ENCODE measurements at places on chromosomes 6 and 20.

- DNase-seq: no peak
These were observed 38.5 kb downstream of the SIM1 start for GRCh38 chr6:100426241-100426640.

DNA sequence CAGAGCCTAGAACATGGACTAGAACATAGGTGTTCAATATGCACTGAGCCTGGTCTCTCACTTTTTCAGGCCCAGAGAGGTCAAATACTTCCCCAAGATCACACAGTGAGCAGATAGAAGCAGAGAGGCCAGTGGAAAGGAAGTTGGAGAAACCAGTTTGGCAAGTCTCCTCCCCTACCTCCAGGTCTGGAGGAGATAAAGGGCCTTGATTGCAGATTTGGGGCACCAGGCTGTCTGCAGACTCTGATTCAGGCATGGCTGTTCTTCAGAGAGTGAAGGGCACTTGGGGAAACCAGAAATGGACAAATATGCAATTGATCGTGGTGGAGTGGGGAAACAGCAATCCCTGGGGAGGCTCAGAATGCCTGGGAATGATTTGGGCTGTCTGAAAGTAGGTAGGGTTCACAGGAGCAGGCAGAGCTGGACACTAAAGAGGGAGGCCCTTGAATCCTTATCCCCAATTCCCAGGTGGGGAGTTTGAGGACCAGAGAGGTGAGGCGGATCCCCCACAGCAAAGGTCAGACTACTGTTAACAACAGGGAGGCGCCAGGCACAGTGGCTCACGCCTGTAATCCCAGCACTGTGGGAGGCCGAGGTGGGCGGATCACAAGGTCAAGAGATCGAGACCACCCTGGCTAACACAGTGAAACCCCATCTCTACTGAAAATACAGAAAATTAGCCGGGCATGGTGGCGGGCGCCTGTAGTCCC is 2.3 kb downstream of the PEDS1 start:
- no peak for DNase-seq

DNA sequence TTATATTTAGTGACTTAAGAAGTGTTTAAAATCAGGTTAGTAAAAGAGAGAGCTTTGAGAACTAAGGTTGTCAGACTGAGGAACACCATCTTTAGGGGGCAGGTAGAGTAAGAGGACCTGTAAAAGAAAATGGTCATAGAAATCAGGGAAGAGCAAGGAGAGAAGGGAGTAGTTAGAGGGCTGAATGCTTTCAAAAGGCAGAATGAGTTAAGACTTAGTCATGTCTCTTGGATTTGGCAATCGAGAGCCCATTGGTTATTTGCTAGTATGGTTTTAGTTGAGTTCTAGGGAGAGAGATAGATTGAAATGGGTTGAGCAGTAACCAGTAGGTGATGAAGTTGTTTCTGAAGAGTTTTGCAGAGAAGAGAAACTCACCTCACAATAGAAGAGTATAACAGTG is 51.1 kb downstream of the RALGAPB start:
- no peak for DNase-seq

GRCh38 chr20:1203630-1204029 is 376 bp downstream of the C20orf202 start:
- DNase-seq: no peak

DNA sequence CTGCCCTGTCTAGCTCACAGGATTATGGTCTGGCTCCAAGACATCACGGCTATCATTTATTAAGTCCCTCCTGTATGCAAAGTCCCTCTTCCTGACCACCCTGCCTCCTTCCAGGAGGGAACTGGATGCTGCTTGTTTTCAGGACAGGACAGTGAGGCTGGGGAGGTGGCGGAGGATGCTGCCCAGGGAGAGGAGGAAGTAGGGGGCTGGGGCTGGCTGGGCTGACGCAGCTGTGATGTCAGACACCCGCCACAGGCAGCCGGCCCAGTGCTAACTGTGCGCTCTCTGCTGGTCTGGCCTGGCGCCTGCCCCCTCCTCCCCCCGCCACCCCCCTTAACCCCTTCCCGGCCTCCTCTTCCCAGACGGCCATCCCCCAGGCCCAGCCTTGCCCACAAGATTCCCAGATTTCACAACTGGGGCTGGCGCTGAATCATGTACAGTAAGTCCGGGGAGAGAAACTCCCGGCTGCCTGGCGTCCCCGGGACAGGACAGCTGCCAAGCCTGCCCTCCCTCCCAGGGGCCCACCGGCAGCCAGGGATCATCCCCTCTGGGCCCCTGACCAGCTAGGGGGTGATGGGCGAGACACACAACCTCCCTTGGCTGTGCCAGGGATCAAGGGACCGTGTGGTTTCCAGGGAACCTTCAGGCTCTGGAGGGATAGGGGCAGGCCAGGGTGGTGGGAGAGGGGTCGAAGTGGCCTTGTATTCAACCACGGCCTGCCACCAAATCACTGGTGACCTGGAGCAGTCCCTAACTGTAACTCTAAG is 118.1 kb downstream of the CEBPB start:
- peak; percentile 100 for DNase-seq

DNA sequence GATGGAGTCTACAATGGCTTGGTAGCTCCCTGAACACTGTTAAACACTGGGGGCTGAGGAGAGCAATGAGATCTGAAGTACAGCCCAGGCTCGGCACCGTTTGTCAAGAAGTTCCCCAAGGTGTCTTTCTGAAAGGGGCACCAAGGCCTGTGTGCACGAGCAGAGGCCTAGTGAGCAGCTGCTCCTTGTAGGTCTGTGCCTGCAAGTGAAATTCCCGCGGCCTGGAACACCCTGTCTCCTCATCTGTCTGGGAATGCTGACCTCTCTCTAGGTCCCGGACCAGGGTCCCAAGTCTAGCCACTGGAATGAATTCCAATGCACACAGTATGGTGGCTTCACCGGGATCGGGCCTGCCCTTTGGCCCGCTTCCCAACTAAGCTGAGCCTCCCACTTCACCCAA is 134.8 kb downstream of the FOXC1 start:
- no peak for DNase-seq

DNA sequence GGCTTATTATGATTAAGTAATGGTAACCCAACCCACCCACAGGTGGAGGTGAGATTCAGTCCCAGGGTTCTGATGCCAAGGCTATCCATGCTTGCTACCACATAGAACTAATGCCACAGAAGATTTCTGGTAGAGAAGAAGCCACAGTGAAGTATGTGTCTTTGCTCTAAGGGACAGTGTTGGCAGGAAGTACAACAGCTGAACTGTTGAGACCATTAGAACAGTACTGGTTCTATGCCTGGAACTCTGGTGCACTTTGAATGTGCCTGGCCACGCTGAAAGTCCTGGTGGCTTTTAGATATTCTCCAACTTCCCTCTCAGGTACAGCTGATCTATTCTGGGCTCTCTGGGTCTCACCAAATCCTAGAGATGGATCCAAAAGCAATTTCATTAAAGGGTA is 7.8 kb downstream of the STX7 start:
- DNase-seq: no peak

GRCh38 chr6:154161689-154162088 is 122.6 kb downstream of the OPRM1 start:
- DNase-seq: no peak

DNA sequence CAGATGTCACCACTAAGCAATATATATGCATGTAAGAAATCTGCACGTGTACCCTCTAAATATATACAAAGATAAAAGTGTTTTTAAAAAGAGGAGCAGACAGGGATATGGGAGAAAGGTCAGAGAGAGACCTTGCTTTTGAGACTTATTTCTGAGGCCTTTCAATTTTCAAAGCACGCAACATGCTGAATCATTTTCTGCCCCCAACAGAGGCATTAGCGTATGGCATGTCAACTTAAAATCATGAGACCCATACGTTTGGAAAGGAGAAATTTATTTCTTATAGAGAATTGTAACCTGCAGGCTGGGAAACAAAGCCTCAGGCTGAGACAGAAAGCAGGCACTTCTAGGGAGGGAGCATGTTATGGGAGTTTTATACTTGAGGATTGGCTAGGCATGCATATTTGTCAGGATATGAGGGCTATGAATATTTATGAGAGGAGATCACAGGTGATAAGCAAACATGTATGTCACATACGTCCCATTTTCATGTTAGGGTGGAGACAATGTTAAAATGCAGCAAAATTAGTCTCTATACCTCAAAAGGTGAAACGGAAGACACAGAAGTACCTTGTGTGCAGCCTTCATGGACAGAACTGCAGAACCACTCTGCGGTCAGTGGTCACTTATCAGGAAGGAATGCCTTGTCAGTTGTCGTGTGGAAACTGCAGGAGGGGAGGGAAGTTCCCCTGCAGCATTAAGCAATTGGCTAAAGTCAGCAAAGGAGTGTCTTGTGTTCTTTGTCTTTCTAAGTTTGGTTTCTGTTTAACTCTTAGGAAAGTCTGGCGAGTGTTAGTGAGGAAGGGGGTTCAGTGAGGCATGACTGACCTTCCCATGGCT is 6.3 kb upstream of the GABRR2 start:
- no peak for DNase-seq

GRCh38 chr6:8277769-8278168 is 157.6 kb downstream of the SLC35B3 start:
- no peak for DNase-seq

GRCh38 chr20:64001607-64002011 is 20.7 kb downstream of the PRPF6 start:
- DNase-seq: no peak

- DNase-seq: no peak
These were observed 38.6 kb downstream of the NKX2-4 start for GRCh38 chr20:21358737-21359136.

DNA sequence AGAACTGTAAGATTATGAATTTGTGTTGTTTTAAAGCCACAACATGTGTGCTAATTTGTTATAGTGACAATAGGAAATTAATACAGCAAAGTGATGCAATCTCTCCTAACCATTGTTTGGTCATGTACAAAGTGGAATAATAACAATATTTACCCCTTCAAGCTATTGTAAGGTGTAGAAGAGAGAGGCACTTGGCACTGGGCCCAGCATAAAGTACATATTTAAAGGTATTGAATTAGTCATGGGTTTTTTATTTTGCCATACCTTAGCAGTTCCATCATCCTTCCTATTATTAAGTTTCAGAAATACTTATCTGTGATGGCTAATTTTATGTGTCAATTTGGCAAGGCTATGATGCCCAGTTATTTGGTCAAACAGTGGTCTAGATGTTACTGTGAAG is 322.4 kb upstream of the TSHZ2 start:
- DNase-seq: no peak

DNA sequence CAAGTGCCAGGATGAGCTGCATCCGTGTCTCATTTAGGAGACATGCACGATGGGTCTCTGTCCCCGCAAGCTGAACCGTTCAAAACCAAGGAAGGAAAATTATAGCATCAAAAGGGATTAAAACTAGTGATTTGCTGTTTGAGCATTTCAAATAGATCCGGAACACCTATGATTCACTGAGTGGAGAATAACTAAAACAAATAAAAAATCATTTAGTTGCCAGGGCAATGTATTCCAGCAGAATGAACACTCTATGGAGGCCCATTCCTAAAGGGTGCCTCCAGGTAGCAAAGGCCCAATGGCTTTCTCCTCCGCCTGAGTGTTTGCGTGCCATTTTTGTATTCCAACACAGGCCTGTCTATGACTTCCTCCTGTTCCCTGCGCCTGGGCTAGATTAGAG is 354.8 kb downstream of the ZFAND3 start:
- no peak for DNase-seq

DNA sequence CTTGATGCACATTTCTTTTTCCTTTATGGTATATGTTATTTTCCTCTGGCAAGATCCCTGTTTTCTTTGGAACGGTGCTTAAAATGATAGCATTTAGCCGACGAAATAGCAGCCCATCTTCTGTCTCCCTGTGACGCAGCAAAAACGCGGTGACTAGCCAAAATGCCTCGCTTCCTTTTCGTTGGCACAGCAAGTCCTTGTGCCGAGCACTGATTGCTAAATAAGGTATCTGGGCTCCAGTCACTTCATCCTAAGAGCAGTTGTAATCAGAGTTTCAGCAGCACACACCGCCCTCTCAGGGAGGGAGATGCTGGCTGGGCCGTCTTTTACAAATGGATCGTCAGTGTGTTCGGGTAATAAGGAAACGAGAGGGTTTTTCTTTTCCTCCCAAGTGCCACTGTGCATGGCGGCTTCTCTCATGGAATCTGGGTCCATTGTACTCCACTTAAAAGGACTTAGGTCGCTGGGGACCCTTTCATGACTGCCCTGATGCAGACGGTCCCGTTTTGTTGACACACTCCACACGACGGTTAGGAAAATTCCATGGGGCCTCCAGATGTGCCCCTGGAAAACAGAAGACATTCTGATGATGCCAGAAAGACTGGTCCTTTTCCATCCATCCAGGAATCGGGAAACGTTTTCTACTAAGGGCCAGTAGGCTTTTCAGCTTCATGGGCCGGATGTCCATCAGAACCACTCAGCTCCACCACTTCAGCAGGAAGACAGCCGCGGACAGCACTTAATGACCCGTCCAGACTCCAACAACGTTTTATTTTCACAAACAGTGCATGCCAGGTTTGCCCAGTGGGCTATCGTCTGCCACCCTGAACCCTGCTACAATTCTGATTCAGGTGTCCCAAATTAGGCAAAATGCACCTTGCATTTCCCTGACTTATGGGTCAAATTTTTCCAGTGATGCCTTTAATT is 185.5 kb downstream of the CDH4 start:
- no peak for DNase-seq

DNA sequence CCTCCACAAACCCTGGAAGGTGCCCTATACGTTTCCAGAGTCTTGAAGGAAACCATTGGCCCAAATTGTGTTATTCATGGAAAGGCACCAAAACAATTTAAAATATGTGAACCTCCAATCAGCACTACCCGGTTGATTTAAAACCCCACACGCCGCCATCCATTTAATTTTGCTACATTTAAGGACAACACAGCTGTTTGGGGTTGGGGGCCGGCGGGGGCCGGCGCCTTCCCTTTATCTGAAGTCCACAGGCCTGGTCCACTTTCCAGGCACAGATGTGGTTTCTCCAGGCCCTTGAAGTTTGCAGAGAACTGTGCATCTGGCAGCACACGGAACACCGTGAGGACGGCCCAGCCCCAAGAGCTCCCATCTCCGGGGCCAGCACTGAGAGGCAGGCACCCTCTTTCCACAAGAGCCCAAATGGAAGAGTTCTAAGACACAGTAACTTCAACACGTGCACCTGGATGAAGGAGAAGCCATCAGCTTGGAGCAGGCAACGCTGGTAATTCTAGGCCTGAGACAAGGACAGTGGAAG is 16.8 kb upstream of the FRMD1 start:
- no peak for DNase-seq

DNA sequence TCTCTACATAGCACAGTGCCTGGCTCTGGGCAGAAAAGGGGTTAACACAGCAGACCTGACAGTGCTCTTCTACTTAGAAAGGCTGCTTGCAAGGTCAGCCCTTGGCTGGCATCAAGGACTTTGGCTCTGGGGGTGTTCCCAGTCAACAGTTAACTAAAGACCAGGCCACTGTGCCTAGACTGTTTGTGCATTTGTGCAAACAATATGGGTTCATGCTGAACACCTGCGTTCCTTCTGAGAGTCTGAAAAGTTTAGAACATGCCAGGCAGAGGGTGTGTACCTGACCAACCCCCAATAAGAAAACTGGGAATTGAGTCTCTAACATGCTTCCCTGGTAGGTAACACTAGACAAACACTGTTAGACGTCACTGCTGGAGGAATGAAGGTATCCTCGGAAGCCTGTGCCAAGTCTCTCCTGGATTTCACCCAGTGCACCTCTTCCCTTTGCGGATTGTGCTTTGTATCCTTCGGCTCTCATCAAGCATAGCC is 110.7 kb downstream of the PDE10A start:
- no peak for DNase-seq

GRCh38 chr6:135638108-135638507 is 140.6 kb upstream of the AHI1 start:
- no peak for DNase-seq

Data from HTR-8/SVneo (cell line).